Midbrain (tissue), 1 donor: ENCODE measurements at places on chromosomes 16 and 17.
A peak's percentile ranks its signal among the peaks of the same experiment; 100 is the strongest.

DNA sequence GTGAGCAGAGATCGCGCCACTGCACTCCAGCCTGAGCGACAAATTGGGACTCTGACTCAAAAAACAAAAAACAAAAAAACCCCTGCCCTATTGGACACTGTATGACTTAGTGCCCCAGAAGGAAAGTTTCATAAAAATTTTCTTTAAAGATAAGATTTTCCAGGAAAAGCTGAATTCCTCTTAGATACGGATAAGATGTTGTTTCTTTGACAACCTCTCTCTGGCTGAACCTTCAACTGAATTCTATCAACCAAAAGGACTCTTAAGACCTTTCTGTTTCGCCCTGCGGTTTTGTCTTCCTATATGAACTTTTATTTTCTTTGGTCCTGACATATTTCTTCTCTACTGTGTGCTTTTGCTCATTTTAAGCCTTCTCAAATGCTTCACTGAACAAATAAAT is 35.8 kb downstream of the CPPED1 start:
- DNase-seq, result no peak

- no peak for DNase-seq
These were observed 6.2 kb downstream of the SHBG start for GRCh38 chr17:7636163-7636562.

DNA sequence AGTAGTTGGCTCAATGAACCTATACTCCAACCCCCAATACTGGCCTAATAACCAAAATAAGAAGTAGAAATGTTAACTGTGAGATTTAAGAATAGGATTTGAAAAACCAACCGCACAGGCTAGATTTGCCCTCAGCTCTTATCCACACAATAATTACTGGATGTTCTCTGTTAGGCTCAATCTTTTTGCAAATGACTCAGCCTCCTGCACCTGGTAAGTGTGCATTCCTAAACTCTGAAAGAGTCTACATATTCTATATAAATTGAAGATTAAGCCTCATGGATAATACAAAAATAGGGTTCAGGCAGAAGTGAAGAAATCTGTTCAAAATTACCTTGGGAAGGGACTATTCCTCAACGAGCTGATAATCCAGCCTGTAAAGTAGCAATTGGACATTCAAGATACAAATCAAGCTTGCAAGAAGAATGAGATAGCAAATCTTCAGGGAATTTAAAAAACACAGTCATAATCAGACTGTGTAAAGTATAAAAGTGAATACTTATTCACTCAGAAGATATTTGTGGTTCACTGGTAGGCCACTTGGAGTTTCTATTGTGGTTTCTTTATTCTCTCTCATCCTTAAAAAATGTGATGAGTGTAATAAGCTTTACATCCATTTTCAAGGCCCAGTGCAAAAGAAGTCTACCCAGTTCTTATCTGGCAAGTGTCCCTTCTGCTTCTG is 931.9 kb upstream of the SOX9 start:
- DNase-seq, result no peak

- no peak for DNase-seq
These were observed 4.7 kb upstream of the CMTR2 start for GRCh38 chr16:71293919-71294318.

DNA sequence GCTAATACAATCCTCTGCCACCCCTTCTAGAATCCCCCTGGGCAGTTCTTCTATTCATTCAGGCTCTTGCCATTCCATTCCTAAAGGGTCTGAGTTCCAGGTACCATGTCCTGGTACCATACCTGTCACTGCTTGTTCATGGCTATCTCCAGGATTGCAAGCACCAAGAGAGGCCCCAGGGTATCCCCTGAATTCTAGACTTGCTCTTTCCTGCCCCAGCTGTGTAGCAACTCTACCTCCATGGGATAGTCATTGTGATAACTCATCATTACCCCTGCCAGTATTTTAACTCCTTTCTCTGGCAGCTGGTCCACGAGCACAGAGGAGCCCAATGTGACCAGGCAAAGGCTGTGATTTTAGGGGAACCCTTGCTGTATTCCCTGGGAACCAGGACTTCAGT is 143.7 kb upstream of the CDH5 start:
- DNase-seq, result no peak

DNA sequence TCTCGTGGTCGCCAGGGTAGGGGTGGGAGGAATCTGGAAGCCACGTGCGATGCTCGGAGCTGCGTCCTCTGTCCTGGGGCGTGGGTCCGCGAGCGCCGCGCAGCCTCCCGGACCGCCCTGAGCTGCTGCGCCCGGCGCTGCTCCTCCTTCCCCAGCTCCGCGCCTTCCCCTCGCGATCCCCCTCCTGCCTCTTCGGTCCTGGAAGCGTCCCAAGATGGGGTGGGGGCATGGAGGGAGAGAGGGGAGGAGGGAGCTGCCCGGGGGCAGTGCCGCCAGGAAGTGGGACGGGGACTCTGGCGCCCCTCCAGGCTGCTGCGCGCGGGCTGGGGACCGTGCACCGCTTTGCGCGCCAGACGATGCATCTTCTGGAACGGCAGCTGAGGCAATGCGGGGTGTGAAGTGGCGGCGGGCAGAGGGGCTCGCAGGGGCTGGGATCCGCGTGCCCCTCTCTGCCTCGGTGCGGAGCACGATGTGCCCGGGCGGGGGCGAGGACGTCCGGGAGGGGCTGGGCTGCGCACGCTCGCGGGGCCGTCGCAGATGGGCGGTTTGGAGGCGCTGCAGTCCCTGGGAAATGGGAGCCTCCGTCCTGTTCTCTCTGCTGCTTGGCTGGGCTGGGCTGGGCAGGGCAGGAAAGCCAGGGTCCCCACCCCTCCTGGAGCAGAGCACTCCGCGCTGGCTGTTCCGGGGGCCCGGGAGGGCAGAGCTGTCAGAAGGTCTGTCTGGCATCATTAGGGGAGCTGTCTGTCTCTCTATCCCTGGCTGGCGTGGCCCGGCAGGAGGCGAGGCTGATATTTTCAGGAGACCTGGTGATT is 388.0 kb downstream of the SEC14L1 start:
- DNase-seq, result no peak

- no peak for DNase-seq
These were observed 101.0 kb downstream of the HS3ST2 start for GRCh38 chr16:22915003-22915402.

GRCh38 chr16:12097523-12098428 is 121.2 kb downstream of the SNX29 start:
- peak; percentile 73 for DNase-seq

DNA sequence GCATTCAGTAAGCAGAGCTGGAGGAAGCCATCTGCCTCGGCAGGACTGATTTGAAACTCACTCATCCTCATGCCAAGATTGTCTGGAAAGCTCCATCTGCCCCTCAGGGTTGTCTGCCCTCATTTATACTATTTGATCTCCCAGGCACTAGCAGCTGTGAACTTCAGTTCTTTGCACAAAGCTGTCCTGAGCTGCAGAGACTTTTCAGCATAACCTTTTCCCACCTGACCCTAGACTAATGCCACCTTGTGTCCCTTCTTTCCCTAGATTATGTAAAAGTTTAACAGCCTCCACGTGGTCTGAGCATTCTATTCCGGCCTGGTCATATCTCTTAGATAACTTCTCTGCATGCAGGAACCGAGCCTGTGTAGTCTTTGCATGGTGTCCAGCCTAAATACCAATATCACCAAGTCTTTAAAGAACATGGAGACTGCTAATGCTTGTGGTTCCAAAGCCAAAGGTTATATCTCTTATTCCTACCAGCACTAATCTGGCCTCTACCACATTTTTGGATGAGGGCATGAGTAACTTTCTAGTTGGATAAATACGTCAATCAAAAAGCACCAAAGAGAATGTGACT is 29.1 kb downstream of the STAT5A start:
- no peak for DNase-seq

DNA sequence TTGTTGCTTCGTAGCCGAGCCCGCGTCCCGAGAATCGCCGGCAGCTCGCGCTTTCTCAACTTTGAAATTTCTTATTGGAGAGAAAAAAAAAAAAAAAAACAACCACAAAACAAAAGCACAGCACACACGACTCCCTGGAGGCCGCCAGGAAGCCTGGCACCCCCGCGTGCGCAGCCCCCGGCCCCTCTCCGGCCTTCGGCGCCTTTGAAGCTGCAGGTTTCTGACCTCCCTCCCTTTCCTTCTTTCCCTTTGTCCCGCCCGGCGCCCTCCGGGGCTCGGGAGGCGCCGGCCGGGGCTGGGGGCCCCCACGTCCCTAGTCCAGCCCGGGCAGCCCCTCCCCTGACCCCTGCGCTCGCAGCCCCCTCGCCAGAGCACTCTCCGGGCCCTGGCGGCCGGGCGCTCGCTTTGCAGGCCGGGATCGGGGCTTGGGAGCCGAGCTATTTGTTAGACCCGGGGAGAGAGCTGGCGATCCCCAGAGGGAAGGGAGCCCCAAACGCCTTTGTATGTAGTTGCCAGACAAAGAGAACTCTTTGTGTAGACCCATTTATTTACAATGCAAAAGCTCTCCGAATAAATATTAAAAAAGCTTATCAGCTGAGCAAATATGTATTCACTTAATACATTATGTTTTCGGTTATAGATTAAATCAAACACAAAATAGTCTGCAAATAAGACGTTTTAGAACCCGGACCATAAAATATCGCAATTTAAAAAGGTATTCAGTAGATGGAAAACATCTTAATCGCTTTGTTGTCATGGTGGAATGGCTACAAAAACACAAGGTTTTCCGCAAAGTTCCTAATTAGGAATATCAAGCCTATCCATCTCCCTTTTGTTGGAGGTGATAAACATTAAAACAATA is 2.3 kb downstream of the BAHCC1 start:
- peak; percentile 45 for DNase-seq

GRCh38 chr17:35559495-35560210 is 966 bp downstream of the SLFN14 start:
- DNase-seq, result no peak

DNA sequence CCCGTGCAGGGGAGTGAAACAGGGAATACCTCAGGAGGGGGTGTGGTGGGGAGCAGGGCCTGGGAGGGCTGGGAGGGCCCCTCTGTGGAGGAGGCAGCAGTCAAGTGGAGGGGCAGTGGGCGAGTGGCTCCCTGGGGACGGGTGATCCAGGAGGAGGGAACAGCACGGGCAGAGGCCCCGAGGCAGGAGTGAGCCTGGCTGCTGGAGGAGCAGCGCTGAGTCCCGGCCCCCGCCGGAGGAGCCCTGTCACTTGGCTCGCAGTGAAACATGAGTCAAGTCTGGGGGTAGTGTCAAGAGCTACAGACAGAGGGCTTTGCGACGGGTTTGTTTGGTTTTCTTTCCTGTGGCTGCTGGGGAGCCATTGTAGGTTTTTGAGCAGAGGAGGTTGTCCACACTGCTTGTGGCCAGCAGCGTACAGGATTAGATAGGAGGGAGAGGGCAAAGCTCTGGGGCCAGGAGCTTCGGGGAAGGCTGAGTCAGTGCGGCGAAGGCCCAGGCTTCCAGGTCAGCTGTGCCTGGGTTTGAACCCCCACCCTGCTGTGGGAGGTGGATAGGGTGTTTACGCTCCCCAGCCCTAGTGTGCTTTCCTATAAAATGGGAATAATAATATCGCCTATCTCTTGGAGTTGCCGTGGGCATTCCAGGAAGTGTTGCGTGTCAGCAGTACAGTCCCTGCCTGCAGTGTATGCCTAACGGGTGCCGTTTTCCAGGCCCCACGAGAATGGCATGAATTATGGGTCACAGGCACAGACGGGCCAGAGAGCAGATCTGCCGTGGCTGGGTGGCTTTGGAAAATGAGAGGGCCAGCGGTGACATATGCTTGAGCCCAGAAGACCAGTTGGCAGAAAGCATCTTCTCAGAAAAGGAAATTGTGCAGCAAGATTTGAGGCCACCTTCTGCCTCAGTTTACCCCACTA is 115.9 kb upstream of the CIBAR2 start:
- DNase-seq, result no peak

GRCh38 chr16:75011634-75012307 is 12.9 kb downstream of the ZNRF1 start:
- no peak for DNase-seq

- DNase-seq, result no peak
These were observed 21.2 kb downstream of the PHLPP2 start for GRCh38 chr16:71703333-71703732.

GRCh38 chr16:11992008-11992584 is 15.6 kb downstream of the SNX29 start:
- DNase-seq, result no peak

DNA sequence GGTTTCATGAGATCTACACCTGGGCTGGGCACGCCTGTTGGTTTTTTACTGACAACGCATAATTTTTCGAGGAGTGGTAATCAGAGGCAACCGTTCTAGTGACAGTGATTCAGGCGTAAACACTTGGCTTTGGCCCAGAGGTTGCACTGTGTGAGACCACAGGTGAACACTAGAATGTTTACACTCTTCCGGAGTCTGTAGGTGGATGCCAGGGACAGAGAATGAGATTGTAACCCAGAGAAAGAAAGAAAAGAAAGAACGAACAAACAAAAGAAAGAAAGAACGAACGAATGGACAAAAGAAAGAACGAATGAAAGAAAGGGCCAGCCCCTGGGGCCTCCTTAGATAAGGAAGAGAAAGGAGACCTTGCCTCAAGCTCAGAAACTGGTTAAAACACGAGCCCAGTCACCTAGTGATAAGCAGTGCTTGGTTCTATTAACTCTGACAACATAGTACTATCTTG is 113.2 kb downstream of the PRKCB start:
- DNase-seq, result no peak
